OCI-M1 (cell line): ENCODE measurements at places on chromosomes 7 and 10.

DNA sequence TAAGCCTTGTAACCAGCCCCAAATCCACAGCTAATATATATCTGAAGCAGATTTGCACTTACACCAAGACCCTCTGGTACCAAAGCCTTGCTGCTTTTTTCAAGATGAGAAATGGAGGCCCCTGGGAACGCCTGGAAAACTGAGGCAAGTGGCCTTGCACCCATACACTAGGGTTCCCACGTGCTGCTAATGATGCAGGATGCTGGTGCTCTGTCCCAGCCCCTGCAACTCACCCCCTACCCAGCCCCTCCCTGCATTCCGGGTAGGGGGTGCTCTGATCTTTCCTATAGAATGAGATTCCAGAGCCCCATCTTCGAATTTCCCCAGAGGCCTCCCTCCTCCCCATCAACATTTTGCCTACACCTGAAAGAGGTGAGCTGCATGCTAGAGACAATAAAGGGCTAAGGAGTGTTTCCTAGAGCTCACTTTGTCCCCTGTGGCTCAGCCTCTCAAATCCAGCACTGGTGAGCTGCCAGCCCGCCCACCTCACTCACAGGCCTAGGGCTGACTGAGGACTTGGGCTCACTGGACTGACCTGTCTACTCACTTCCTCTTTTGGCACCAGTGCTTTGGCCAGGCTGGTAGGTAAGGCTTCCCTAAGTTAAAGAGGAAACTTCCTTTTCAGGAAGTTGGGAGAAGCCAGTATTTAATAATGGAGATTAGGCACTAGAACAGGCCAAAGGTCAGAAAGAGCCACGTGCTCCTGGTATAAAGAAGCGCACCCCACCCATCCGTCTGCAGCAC is 9.8 kb downstream of the RBP4 start:
- peak; percentile 35 for DNase-seq

DNA sequence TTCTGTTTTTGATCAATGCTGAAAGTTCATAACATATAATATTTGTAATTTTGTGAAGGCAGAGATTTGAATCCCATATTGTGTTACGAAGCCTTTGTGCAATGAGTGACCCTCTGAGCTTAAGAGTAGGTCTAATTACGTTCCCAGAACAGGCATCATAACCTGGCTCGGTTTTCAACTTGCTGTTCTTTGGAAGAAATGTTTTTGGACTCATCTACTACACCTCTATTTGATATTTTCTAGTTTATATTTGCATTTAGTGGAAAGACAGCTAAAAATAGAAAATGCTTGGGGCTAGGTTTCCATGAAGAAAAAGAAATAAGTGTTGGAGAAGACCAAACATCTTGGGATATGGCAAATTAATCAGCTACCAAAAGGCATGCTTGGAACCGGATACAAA is 234.8 kb downstream of the AGMO start:
- no peak for DNase-seq

DNA sequence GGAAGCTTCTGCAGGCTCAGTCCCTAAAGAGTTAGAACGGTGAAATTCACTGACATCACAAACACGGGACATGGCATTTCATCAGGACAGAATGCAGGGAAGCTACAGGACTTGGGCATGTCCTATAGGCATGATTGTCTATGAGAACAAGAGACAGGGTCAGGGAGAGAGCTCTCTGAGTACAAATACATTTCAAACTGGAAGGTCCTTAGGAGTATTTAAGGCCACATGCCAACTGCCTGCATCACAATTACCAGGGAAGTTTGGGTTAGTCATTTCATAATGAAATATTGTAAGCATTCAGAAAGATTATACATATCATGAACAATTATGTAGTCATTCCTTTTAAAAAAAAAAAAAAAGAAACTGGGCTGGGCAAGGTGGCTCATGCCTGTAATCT is 71.3 kb downstream of the CREB3L2 start:
- no peak for DNase-seq

DNA sequence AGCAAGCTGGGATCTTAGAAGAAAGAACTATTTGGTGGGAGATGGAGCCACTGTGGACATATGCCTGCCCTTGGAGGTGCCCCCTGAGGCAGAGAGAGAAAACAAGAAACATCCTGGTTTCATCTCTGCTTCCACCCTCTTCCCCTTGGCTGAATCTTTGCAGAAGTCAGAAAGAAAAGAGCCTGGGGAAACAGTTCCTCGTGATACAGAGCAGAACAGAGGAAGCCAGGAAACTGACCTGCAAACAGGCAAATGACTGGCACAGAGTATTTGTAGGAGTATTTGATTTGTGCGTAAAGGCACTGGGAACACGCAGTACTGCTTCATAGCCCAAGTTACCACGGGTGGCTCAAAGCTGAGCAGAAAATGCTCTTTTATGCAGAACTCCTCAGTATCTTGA is 7.0 kb upstream of the KEL start:
- no peak for DNase-seq
